AG04449 (cell line): ENCODE measurements at places on chromosomes 1 and 21.

GRCh38 chr1:206935491-206936067 lies 10.7 kb downstream of the PIGR start:
- DNase-seq = no peak

DNA sequence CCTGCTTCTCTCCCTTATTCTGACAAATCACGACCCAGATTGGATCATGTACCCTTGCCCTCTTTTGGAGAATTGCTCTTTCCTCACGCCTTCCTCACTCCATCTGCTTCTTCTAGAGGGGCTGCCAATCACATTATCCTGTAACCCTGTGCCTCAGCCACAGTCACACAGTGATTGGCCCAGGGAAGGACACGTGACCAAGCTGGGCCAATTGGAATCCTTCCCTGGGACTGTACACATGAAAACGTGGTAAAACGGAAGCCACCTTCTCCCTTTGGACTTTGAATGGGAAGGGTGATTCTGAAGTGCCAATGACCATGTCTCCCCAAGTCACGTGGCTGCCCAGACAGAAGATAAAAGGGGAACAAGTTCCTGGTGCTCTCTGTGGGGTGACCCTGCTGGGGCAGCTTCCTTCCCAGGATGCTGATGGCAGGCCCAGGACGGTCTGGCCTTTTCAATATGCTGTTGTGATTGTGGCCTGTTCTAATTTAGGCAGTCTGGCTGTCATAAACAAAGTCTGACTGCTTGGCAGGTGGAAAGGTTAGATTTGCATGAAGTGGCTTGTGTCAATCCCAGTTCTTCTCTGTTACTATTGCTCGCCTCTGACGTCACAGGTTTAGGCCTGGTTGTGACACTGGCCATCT lies 92.9 kb downstream of the UBIAD1 start:
- no peak for DNase-seq

DNA sequence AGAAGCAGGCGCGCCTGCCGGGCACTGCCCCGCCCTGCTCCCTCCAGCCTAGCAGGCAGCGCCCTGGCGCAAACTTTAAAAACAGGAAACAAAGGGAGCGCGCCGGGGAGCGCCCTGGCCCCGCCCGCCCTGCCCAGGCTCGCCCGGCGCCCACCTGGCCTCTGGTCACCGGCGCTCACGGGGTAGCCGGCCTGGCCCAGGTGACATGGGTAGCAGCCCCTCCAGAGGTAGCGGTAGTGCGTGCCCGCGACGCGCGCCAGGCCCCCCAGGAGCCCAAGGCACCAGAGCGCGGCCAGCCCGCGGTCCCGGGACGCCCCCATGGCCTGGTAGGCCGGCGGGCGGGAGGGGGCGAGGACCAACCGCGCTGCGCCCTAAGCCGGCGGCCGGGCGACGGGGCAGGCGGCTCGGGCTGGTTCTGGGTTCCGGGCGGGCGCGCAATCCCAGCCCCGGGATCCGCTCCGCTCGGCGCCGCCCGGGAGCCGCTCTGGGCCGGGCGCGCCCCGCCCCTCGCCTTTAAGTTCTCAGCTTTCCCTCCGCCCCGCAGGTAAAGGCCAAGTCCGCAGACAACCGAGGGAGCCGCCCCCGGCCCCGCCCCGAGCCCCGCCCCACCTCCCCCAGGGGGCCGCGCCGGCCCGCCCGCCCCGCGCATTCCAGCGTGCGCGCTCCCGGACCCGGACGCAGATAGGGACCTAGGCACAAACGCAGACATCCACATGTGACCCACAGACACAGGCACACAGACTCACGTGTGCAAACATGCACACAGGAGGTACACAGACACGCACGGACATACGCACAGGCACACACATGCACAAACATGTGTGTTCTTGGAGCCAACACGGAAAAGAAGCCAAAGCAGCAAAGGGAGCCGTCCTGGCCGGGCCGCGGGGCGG lies 76.7 kb downstream of the ARHGEF16 start:
- no peak for DNase-seq

DNA sequence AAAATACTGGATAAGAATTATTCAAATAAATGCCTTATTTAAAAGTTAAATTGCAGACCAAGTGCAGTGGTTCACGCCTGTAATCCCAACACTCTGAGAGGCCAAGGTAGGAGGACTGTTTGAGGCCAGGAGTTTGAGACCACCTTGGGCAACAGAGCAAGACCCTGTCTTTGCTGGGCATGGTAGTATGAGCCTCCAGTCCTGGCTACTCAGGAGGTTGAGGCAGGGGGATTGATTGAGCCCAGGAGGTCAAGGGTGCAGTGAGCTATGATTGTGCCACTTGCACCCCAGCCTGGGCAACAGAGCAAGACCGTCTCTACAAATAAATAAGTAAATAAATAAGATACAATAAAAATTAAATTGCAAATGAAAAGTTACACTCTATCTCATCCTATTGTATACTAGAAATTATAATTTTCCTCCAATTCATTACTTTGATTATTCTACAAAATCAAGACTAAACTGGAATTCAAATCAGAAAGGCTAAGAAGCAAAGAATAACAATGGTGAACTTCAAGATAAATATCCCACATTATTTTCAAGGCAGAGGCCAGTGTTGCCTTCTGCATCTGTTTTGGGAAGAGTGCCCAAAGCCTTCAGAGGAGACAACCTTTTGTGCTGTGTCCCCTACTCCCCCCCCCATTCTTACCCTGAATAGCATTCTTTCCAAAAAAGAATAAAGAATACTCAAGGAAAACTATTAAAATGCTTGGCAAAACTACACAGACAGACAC lies 73.3 kb upstream of the IRF2BP2 start:
- no peak for DNase-seq

DNA sequence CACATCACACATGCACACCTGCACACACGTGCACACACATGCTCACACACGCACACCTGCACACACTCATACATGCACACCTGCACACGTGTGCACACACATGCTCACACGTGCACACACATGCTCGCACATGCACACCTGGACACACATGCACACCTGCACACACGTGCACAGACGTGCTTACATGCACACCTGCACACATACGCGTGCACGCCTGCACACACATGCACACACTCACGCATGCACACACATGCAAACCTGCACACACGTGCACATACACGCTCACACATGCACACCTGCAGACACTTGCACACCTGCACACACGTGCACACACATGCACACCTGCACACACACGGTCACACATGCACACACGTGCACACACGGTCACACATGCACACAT lies 32.6 kb downstream of the CFAP74 start:
- no peak for DNase-seq

DNA sequence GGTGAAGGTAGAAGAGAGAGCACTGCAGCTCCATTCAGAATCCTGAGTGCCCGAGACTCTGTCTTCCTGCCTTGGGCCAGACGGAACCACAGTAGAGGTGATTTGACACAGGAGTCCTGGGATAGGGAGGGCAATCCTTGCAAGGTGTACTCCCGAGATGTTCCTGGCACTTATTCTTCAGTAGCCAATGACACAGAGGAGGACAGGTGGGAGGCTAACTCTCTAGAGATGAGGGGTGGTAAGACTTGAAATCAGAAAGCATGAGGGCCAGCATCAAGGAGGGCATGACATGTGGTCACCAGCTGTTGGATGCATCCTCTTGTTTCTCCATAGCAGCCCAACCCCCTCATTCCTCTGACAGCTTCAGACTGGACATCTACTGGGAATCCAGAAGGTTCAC lies 56.3 kb downstream of the CSMD2 start:
- no peak for DNase-seq

GRCh38 chr1:43885279-43885801 lies 48.3 kb upstream of the ARTN start:
- DNase-seq = no peak

- no peak for DNase-seq
Observed at GRCh38 chr1:156026588-156026987, 5.8 kb upstream of the SSR2 start.

GRCh38 chr1:37446874-37447273 lies 27.5 kb upstream of the ZC3H12A start:
- DNase-seq = no peak

- DNase-seq = no peak
Observed at GRCh38 chr1:48771561-48771960, 5.1 kb downstream of the BEND5 start.
